ENCODE measurements at places on chromosomes 1 and 21. TPM values are rescaled to one million over a fixed set of nuclear protein-coding genes. Genes with fewer than 3 reads are reported as not detected.

OR10J1 gene
- not detected for total RNA-seq

SELE gene
- not detected for total RNA-seq

ERICH3 gene
- total RNA-seq, result 1.1 TPM

COL6A1 gene
- 137 TPM for total RNA-seq

RAB7B gene
- total RNA-seq, result 0.13 TPM

VANGL2 gene
- 80.4 TPM for total RNA-seq

AK5 gene
- 4.0 TPM for total RNA-seq

GBP2 gene
- not detected for total RNA-seq

FMO2 gene
- not detected for total RNA-seq

VAV3 gene
- 3.7 TPM for total RNA-seq

PRAMEF10 gene
- total RNA-seq, result not detected

PCSK9 gene
- 18.7 TPM for total RNA-seq

LCE3E gene
- not detected for total RNA-seq

CLDN8 gene
- not detected for total RNA-seq

ICOSLG gene
- 0.87 TPM for total RNA-seq

IL19 gene
- total RNA-seq, result not detected

HSPG2 gene
- 656 TPM for total RNA-seq

SV2A gene
- 21.8 TPM for total RNA-seq

RPF1 gene
- total RNA-seq, result 40.5 TPM

TRIM67 gene
- total RNA-seq, result 0.05 TPM

PERM1 gene
- total RNA-seq, result not detected

SH2D5 gene
- 0.53 TPM for total RNA-seq

ALG14 gene
- total RNA-seq, result 10.5 TPM

HOOK1 gene
- total RNA-seq, result 56.1 TPM

FOXO6 gene
- total RNA-seq, result 2.8 TPM

ZSWIM5 gene
- total RNA-seq, result 9.2 TPM

PTP4A2 gene
- 157 TPM for total RNA-seq

OTUD7B gene
- total RNA-seq, result 29.1 TPM

MEX3A gene
- total RNA-seq, result 113 TPM

PLEKHA6 gene
- total RNA-seq, result 71.5 TPM

GNAT2 gene
- total RNA-seq, result not detected

GIPC2 gene
- 3.0 TPM for total RNA-seq

NOS1AP gene
- total RNA-seq, result 6.0 TPM

FCN3 gene
- not detected for total RNA-seq

CELF3 gene
- total RNA-seq, result 22.6 TPM

PLXNA2 gene
- total RNA-seq, result 34.9 TPM

OR2T35 gene
- not detected for total RNA-seq

GOLT1A gene
- 5.0 TPM for total RNA-seq

OR6N1 gene
- not detected for total RNA-seq

CD52 gene
- 1.8 TPM for total RNA-seq

SELENON gene
- total RNA-seq, result 87.1 TPM

SLC25A34 gene
- 6.0 TPM for total RNA-seq

FCRL2 gene
- not detected for total RNA-seq
